HEK293T (cell line): ENCODE measurements at places on chromosomes 3 and 15.

DNA sequence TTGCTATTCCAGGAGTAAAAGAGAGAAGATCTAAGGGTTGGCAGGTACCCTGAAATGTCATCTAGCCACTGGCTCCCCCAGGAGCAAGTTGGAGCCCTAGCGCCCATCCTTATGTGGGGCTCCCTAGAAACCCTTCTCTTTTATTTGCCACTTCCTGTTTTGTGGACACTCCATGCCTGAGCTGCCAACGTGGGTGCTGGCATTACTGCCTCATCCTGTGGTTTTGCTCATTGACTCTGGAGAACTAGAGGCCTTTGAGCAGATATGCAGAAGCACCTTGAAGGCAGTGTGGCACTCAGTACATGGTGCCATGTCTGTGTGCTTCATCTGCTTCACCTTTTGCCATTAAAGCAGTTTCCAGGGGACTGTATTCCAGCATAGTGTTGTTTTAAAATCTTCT is 8.1 kb downstream of the EDEM1 start:
- DNase-seq, result no peak

GRCh38 chr3:46950650-46951241 is 25.8 kb downstream of the CCDC12 start:
- DNase-seq, result no peak

DNA sequence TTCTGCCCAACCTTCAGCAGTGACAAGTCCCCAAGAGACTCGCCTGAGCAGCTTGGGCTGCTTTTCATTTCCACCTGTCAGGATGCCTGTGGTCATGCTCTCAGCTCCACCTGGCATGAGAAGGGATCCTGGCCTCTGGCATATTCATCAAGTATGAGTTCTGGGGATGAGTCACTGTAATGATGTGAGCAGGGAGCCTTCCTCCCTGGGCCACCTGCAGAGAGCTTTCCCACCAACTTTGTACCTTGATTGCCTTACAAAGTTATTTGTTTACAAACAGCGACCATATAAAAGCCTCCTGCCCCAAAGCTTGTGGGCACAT is 3.5 kb downstream of the MYD88 start:
- no peak for DNase-seq

DNA sequence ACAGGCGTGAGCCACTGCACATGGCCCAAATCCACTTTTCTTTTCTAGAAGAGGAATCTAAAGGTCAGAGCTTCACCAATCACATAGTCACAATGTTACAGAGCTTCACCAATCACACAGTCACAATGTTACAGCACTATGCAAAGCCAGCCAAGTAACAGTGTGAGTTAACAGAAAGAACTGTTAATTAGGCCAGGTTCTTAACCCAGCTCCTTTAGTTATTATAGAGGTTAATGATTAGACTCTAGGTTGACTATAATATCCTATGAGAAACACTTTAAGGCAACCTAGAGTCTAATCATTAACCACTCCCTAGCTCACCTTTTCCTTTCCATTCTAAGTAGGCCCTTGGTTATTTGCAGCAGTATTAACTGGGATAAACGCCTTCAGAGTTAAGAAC is 54.0 kb downstream of the TASOR start:
- no peak for DNase-seq

GRCh38 chr3:172704001-172704400 is 6.9 kb downstream of the NCEH1 start:
- no peak for DNase-seq

DNA sequence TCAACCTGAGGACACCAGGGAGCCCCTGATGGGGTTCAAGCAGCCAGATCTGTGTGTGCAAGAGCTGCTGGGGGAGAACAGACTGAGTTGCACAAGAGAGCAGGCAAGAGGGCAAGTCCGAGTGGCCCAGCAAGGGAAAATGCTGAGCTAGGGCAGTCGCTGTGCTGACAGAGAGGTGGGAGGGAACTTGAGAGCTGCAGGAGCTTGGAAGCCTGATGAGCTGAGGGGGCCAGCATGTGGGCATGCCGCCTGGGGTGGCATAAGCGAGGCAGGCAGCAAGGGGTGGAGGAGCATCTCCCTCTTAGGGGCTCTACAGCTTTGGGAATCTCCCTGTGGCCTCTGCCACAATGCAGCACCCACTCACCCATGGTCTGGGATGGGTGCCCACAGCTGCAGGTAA is 4.7 kb upstream of the CORO2B start:
- DNase-seq, result no peak

DNA sequence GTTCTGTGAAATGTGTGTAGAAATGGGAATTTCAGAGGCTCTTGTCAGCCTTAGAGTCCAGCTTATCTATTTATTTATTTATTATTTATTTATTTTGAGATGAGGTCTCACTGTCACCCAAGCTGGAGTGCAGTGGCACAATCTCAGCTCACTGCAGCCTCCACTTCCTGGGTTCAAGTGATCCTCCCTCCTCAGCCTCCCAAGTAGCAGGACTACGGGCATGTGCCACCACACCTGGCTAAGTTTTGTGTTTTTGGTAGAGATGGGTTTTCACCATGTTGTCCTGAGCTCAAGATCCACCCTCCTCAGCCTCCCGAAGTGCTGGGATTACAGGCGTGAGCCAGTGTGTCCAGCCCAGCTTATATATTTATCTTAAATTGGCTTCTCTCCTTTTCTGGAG is 11.5 kb downstream of the CNOT10 start:
- no peak for DNase-seq

GRCh38 chr3:132006605-132007204 is 28.1 kb downstream of the CPNE4 start:
- peak; percentile 23 for DNase-seq

DNA sequence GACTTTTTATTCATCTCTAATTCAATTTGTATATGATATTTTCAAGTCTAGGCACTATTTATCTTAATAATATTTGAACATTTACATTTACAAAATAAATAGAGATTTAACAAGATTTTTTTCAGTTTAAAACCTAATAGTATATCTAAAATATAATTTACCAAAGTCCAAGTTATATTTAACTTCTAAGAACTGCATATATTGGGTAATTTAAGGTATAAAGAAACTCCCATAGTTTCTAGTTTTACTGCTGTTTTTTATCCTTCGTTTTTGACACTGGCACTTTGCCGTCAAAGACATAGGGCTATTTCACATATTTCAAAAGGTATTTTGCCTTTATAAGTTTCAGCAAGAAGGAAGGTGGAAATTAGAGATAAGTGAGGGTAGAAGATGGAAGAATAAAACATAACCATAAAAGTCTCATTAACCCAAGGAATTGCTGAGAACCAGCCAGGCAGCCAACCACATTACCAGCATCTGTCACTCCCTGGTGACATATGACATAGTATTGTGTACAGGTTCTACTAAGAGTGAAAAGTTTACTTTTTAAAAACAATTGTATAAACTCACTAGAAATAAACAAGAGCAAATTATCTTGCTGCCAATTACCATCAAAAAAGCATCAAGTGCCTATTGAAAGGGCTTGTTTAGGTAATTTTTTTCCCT is 251.5 kb downstream of the NSUN3 start:
- DNase-seq, result no peak

DNA sequence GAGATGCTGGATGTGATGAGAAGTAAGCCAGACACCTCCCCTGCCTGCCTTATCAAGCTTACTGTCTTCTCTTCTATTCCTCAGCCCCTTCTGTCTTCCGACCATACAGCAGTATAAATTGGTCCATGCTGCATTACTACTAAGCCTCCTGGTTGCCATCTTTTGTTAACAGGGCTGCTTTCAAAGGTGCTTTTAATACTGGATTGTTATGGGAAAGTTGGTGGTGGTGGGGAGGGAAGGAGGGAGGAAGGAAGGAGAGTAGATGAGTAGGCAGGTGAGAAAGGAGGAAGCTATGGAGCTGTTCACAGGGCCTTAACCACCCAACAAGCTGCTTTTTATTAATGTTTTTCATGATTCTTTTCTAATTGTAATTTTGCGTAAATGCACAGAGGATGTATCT is 114.9 kb downstream of the SLC25A26 start:
- no peak for DNase-seq

GRCh38 chr3:101303089-101303731 is 17.2 kb downstream of the IMPG2 start:
- DNase-seq, result no peak

DNA sequence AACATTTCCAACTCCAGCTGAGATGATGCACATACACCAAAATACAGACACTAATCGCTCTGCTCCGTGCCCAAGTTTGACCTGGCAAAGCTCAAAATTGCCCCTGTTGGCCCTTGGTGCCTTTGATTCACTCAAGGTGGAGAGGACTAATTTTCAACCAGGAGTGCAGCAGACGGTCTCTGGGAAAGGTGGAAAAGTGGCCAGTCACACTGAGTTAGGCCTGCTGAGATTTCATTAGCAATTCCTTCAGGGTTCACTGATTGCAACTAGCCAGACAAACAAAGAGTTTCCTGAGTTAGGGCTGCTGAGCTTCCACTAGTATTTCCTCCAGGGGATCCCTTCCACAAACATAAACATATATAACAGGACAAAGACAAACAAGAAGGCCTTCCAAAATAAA is 28.7 kb upstream of the LHFPL4 start:
- no peak for DNase-seq

DNA sequence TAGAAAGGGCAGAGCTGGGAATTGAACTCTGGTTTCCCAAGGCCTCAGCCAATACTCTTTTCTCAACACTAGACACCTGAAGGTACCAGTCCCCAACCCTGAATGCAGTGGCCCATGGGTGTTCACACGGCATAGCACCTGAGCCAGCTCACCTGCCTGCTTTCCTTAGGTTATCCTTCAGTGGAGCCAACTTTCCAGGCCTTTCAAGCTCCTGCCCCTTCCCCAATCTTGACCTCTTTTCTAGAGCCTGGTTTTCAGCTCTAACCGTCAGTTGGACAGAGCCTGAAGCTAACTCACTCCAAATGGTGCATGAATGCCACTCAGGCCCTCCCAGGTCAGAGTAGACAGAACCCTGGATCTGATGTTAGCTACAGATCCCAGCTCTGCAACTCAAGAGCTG is 66.1 kb upstream of the ITGA11 start:
- DNase-seq, result no peak

- no peak for DNase-seq
These were observed 31.9 kb downstream of the CEP63 start for GRCh38 chr3:134517791-134518190.

DNA sequence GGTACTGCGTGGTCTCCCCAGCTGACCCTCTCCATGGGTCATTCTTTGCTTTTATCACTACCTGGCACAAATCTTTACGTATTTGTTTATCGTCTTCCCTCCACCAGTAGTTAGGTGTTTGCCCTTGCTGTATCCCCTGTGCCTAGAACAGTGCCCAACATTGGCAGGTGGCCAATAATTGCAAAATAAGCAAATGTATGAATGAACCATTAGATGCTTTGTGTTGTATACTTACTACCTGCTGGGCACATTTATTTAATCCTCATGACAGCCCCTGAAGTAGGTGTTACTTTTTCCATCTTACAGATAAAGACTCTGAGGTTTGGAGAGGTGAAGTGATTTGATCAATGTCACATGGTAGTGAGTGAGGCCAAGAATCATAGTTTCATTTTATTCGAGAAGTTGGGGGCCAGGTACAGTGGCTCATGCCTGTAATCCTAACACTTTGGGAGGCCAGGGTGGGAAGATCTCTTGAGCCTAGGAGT is 2.0 kb upstream of the TWF2 start:
- DNase-seq, result no peak

DNA sequence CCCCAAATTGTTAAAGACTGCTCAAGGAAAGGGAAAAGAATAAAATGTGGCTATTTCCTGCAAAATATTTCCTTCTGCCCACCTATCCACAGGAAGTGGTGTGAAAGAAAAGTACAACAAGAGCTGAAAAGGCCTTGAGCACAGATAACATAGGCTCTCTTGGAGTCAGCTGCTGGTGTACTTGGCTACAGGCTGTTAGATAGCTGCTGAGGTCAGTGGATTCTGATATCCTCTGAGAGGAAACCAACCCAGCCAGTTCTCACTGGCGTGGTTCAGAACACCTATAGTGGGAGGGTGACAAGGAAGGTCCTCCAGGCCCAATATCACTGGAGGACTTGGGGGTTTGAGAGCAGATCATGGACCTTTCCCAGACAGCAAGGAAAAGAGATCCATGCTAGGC is 124.4 kb upstream of the GAP43 start:
- DNase-seq, result no peak

DNA sequence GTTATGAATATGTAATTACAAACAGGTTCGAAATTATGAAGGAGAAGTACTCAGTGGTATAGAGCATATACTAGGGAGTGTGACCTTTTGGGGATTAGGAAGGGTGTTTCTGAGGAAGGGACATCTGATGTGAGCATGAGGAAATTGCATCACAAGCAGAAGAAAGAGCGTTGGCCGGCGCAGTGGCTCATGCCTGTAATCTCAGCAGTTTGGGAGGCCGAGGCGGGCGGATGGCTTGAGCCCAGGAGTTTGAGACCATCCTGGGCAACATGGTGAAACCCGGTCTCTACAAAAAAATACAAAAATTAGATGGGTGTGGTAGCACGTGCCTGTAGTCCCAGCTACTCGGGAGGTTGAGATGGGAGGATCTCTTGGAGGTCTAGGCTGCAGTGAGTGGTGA is 6.9 kb downstream of the CMTM7 start:
- no peak for DNase-seq

GRCh38 chr3:78414261-78414660 is 1353.5 kb downstream of the ROBO1 start:
- DNase-seq, result no peak

- no peak for DNase-seq
These were observed 77.1 kb upstream of the CACNA2D3 start for GRCh38 chr3:54045061-54045815.

DNA sequence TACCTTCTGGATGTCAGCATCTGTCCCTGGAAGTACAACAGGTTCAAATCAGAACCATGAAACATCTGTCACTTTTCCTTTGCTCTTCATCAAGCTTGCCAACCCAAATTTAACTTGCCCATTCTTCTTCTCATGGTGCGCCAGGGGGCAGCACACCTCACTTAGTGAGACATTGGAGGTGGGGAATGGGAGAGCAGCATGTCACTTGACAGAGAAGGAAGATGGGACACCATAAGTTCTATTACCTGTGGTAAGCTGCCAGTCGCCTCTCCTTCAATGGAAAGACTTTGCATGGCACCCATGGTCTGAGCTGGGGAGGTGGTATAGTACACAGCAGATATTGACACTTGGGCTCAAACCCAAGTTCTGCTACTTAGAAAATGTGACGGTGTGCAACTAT is 2.9 kb downstream of the SCN5A start:
- DNase-seq, result peak; percentile 31

DNA sequence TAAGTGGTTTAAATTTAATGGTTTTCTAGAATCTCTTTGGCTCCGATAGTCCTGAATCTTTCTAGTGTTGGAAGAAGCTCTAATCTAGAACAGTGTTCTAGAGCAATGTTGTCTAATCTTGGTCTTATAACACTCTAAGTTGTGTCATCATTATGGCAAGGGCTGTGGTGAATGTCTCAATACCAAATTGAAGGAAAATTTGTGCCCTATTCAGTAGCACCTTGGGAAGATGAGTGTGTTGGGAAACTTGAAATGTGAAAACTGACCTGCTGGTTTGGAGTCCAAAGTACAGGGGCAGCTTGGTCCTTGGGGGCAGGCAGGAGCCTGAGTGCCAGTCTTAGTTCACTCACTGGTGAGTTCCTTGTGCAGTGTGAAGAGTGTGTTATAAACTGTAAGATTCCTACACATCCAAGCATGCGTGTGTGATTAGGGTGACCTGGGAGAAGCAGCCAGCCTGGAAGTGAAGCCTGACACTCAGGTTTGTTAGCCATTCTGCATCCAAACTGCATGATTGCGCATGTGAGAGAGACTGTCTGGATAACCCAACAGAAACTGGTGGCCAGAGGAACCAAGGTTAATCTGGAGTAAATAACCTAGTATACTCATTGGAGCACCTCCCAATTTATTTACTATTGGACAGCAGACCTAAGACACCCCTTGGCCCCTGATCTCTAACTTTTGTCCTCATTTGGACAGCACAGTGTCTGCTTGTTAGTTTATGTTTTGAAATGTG is 14.6 kb downstream of the ZNF592 start:
- no peak for DNase-seq
